ENCODE measurements at places on chromosomes 5 and 9. TPM values are rescaled to one million over a fixed set of nuclear protein-coding genes. Genes with fewer than 3 reads are reported as not detected.

PKD2L2 gene
- 0.38 TPM for total RNA-seq

RUSC2 gene
- 24.8 TPM for total RNA-seq

PRDM9 gene
- not detected for total RNA-seq

PURA gene
- total RNA-seq, result 22.6 TPM

SLCO4C1 gene
- under 0.01 TPM for total RNA-seq

All from regular cardiac myocyte (primary cell).